ENCODE measurements at places on chromosomes 5 and 9. TPM values are rescaled to one million over a fixed set of nuclear protein-coding genes. Genes with fewer than 3 reads are reported as not detected.

GRCh38 chr5:115414406-115415142 is 118.1 kb upstream of the CCDC112 start:
- DNase-seq: no peak
- H3K27ac ChIP-seq: no peak overlapping the region
- H3K4me3 ChIP-seq: no peak overlapping the region
- no peaks in the 10 kb centered on the region for H3K27me3 ChIP-seq
- no peaks in the 10 kb centered on the region for H3K4me1 ChIP-seq

Gene PTGER4
- 422 TPM for total RNA-seq

Gene ZBTB26
- 11.0 TPM for total RNA-seq

DNA sequence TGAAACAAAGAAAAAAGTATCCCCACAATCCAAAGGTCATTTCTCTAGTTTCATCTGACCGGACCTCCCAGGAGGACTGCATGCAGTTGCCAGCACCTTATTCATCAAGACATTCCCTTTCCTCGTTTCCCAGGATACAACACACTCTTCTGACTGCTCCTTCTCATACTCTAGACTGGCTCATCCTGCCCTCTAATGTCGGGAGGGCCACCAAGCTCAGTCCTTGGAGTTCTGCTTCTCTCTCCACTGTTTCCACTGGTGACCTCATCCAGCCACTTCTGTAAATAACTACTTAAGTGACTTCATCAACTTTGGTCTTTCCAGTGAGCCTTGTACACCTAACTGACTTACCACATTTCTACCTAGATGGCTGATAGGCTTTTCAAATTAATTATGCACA is 179.1 kb downstream of the EPB41L4A start:
- no peak overlapping the region for H3K27ac ChIP-seq
- H3K27me3 ChIP-seq: no peaks in the 10 kb centered on the region
- no peak for DNase-seq

DNA sequence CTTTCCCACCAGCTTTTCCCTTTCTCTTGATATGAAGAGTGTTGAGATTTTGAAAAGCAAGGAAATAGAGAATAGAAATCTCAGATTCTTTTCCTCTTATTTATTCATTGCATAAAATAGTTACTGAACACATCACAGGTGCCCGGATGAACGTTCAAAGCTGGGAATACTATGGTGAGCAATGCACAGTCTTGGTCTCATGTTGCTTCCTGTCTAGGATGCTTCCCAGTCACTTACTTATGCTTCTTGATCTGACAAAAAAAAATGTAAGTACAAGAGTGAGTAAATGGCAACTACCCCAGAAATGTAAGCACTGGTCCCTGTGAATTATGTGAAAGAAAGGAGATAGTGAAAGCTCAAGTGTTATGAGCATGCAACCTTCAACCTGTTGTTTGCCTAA is 153.5 kb upstream of the S1PR3 start:
- H3K4me3 ChIP-seq: no peak overlapping the region
- no peak for DNase-seq
- H3K36me3 ChIP-seq: no peaks in the 10 kb centered on the region

Measured in naive thymus-derived CD4-positive, alpha-beta T cell (primary cell).